ENCODE measurements at places on chromosomes 5 and 9.

DNA sequence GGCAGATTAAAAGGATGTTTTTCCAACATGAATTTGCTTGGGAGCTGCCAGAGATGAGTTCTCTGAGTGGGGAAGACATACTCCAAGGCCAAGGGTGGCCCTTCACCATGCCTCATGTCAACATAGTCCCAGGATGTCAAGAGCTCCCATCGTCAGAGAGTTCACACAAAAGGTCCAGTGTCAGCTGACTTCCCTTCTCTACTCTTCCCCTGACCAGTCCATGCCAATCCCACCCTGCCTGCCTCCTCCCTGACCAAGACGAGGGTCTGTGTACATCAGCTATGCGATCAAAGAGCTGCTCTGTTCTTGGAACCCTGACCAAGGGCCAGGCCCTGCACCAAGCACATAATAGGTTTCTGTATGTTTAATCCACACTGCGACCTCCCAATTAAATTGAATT is 71.2 kb upstream of the ZNF622 start:
- no peak for DNase-seq

DNA sequence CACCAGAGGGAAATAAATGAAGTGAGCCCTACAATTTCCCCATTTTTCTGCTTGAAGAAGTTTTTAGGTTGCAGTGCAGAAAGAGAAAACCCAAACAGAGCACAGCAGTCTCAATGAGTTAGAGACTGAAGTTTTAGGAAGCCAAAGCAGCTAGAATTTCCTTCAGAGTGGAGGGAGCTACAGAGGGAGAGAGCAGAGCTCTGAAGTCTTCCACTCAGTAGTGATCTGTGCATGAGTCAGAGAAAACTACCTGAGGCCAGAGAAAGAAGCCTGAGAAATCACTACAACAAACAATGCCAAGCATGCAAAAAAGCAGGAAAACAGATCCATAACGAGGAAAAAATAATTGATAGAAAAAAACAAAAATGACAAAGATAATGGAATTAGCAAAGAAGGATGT is 17.9 kb upstream of the NDUFB6 start:
- no peak for DNase-seq

- DNase-seq: no peak
Measured at GRCh38 chr5:107322936-107323335, 347.8 kb downstream of the EFNA5 start.

GRCh38 chr9:34451545-34451944 is 6.8 kb downstream of the FAM219A start:
- no peak for DNase-seq

- no peak for DNase-seq
Measured at GRCh38 chr5:135740475-135740874, 94.0 kb upstream of the SLC25A48 start.

GRCh38 chr5:111929867-111930266 is 172.9 kb upstream of the NREP start:
- DNase-seq: no peak

DNA sequence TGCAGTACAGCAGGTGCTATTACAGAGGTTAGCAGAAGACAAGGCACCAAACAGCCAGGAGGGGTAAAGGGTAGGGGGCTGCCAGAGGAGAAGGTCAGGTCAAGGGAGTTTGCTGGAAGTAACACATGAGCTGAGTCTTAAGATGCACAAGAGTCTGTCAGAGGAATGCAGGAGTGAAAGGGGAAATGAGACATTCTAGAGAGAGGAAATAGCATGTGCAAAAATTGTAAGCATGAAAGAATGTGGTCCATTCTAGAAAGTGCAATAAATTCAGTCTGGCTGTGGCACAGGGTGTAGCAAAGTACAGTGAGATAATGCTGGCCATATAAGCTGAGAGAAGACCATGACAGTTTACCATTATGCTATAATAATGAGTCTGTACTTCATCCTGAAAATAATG is 6.6 kb downstream of the GOLGA1 start:
- no peak for DNase-seq

GRCh38 chr5:60184606-60185005 is 291.1 kb upstream of the PDE4D start:
- no peak for DNase-seq

DNA sequence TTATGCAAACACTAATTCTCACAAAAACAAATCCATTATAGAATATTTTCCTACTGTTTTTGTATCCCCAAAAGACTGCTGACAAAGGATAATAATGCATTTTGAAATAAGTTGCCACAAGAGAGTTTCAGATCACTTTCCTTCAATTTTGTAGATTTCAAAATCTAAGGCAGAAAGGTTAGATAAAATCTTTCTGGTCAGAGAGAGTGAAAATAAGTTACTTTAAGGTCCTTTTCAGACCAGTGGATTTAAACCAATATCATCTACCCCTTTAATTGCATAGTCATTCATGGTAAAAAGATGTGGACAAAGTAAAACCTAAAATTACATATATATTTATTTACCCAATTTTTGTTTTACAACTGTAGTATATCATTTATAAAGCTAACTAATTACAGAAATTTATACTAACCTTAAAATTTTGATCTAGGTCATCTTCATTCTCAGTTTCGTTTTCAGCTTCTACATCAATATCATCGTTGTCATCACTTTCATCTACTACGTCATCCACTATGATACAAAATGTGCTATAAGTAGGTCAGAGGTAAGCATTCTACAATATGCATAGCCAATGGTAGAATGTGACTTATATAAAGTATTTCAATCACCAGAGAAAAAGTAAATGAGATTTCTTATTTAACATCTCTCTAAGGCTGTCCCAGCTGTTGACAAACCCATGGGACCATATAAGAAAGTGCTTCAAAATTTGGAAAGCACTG is 95.7 kb downstream of the AGTPBP1 start:
- DNase-seq: no peak

- no peak for DNase-seq
Measured at GRCh38 chr5:39951070-39951469, 526.3 kb upstream of the DAB2 start.

- DNase-seq: no peak
Measured at GRCh38 chr5:55338810-55339243, 31.0 kb downstream of the MTREX start.

DNA sequence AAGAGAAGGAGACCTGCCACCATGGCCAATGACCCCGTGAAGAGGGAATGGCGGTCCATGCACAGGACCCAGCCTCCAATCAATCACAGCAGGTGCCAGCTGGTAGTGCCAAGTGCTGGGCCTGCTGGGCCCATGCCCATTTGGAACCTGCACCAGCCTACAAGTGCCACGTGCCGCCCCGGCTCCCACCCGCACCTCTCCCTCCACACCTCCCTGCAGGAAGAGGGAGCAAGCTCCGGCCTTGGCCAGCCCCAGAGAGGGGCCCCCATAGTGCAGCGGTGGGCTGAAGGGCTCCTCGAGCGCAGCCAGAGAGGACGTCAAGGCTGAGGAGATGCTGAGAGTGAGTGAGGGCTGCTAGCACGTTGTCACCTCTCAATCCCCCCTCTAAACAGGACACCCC is 37.8 kb upstream of the NPR3 start:
- no peak for DNase-seq

DNA sequence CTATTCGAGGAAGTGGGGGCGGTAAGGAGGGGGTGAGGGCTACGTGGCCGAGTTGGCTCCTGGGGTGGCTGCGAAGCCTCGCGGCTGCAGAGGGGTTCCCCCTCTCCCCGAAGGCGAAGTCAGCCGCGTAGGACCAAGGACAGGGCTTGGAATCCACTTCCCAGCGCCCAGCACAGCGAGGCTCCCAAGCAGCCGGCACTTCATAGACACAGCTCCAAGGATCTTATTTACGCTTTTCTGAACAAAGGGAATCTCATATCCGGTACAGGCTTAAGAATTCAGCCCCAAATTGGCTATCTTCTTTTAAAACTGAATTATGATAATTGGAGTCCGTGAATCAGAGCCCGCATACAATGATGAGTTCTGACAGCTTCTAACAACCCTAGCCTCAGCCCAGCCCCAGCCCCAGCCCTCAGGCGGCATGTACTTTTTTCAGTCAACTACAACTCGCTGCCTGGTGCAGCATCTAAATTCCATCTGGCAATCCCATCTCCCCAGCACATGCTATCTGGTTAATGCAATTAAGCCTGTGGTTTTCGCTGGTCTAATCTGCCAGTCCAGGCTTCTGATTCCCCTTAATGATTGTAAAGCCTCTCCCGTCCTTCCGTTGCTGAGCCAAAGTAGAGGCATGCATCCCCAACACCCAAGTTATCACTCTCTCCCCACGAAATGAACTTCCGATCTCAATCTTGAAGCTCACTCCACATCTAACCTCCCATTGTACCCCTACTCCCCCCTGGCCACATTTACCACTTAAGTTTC is 1.0 kb downstream of the ELAVL2 start:
- DNase-seq: no peak

DNA sequence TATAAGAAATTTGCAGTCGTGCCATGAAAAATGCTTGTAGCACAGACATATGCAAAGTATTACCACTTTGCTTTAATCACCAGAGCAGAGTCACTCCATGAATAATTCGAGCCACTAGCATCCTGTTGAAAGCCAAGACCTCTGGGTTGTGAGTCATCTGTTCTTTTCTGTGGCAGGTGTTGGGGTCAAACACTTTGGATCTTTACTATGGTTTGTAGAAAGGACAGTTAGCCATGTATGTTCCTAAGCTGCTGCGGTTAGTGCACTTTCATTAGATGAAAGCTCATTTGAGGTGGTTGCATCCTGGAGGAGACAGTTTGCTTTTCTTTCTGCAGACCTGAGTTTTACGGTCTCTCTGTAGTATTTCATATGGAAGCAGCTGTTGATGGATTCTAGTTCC is 223.7 kb downstream of the DMRT2 start:
- no peak for DNase-seq

DNA sequence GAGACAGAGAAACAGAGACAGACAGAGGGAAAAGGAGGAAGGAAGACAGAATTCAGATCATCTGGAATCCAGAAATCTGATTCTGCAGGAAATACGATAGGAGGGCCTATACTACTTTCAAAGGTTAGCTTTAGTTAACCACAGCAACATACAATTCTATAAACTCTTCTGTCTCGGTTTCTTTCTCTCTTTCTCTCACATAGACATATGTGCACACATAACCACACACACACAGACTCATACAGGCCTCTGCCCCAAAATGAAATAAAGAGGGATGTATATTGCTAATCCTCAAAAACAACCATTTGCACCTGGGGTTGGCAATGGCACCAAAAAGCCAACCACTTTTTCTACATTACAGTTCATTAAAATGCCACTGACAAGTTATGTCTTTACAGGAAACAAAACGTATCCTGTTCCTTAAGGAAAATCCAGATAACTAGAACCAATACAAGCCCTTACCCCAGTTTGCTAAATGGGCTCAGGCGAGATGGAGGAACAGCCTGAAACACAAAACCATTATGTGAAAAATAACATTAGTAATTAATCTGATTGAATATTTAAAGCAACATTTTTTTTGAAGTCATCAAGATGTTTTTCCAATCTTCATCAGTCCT is 372.3 kb upstream of the CCNH start:
- no peak for DNase-seq

- DNase-seq: no peak
Measured at GRCh38 chr5:68450245-68450852, 234.8 kb downstream of the PIK3R1 start.

DNA sequence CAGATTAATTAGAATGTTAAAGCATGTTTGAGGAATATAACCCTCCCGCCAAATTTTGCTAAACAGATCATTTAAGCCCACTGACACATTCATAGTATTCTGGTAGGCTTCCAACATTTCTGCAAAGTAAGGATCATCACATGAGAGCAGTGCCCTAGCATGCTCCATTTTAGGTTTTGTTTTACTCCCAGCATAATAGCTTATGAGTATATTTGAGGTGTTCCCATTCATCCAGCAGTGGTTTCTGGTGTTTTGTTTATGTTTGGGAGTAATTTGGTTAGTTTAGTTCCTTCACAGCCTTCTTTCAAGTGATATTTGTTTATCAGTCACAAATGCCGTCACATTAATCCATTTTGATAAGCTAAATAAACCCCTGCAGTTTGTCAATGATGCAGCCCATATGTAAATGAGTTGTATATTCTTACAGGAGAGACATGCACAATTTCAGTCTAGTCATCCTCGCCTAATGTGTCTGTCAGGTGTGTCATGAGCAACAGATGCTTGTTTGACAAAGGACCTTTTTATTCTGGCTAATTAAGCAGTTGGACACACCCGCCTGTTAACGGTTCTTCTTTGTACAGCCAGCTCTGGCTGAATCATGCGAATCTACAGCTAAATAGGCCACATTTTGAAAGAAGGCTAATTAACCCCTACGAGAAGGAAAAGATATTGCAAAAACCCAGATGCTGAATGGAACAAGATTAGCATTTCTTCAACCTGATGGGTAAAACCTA is 124.4 kb downstream of the RFX3 start:
- no peak for DNase-seq

DNA sequence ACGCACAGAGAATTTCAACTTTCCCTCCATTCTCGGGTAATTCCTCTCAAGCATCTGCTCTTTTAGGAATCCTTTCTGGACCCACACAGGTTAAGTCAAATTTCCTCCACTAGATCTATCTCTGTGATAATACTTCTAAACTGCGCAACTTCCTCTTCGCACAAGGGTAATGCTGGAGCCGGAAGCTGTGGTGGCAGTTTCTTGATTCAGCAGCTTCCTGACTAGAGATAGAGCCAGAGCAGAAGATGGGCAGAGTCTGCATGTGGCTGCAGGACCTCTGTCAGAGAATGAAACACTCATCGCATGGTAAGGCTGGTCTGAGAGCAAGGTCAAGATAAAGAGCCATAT is 11.1 kb upstream of the CDC42SE2 start:
- peak; percentile 47 for DNase-seq

GRCh38 chr5:35487233-35488025 is 130.2 kb upstream of the SPEF2 start:
- no peak for DNase-seq

DNA sequence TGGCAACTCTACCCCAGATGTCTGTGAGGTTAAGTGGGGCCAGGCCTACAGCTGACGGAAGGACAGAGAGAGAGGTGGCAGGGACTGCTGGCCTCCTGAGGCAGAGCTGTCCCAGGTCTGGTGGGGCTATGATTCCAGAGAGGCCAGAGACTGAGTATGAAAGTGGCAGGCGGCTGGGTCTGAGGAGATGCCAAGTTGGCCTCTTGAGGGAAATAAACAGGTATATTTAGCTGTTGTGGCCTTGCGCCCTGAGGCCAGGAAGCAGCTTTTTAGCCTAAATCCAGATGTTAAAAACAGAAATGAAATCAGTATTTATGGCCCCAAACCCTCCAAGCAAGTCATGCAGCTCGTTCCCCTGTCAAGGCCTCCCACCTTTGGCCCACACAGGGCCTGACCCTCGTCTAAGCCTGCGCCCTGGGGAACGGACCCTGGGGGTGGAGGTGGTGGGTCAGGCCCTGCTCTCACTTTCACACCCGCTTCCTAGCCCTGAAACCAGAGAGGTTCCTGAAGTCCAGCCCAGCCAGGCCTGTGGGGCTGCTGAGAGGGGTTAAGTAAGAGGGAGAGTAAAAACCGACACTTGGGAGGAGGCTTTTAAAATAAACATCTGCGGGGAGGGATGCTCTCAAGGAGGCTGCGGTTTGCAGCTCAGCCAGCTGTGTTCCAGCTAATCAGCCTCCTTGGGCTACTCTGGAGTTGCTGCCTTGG is 18.7 kb downstream of the PCDHGC5 start:
- DNase-seq: no peak

DNA sequence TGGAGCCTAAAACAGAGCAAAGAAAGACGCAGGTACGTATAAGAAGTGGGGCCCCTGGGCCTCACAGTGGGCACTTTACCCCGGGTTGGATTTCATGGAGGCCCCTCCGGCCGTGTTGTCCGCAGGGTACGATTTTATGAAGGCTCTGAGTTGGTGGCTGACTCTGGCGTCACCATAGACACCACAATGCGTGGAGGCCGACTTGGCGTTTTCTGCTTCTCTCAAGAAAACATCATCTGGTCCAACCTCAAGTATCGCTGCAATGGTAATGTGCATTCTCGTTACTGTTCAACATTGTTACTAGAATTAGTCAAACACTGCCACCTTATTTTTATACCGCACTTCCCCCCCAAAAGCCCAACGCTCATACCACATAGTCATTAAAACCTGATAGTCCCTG is 47.1 kb downstream of the THBS4 start:
- DNase-seq: no peak

All from stimulated activated CD8-positive, alpha-beta memory T cell treated with anti-CD3 and anti-CD28 coated beads, Interleukin-2, amount 100 ng/mL, for 1 hour (primary cell).